Activated naive CD8-positive, alpha-beta T cell treated with anti-CD3 and anti-CD28 coated beads, Interleukin-2, amount 10 ng/mL, durations not matched to agents 7 days and 5 days (primary cell): ENCODE measurements at places on chromosomes 12 and 14.

- DNase-seq: no peak
These were observed 8.4 kb downstream of the CKAP4 start for GRCh38 chr12:106239241-106239950.

- DNase-seq: no peak
These were observed 94.7 kb upstream of the PLXNC1 start for GRCh38 chr12:94053676-94054075.

GRCh38 chr14:78985668-78986381, 815.7 kb downstream of the NRXN3 start:
- DNase-seq: no peak

- DNase-seq: no peak
These were observed 101.2 kb downstream of the NINJ2 start for GRCh38 chr12:561908-562593.

DNA sequence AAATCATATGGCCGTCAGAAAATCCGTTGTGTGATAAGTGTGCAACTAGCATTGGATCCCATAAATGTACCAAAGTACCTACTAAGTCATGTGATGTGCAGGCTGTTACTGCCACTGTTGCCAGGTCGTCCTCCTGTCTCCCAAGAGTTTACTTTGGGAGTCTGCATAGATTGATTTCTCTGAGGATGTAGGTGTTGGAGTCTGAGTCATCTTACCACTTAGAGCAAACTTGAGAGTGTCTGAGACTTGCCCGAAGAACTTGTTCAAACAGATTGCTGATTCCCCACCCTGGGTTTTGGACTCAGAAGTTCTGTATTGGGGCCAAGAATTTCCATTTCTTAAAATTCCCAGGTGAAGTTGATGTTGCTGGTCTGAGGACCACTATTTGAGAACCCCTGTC, 11.4 kb downstream of the TMX1 start:
- no peak for DNase-seq

- no peak for DNase-seq
These were observed 69.8 kb upstream of the PYGL start for GRCh38 chr14:51014086-51014485.

DNA sequence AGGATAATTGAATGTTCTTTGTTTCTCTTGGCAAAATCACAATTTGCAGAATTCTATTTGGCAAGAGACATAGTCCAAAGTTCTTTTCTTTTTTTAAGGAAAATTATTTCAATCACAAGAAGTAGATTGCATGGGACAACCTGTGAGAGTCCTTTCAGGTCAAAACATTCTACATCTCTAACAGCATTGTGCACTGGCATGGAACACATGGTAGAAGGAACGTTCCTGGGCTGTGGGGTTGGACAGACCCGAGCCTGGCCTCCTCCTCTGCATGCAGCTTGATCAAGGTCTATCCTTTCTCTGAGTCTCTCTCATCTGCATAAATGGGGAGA, 88.6 kb upstream of the CPSF6 start:
- DNase-seq: no peak

GRCh38 chr14:89461256-89461655, 44.2 kb upstream of the FOXN3 start:
- no peak for DNase-seq

GRCh38 chr12:54662026-54662425, 13.9 kb upstream of the DCD start:
- DNase-seq: no peak

DNA sequence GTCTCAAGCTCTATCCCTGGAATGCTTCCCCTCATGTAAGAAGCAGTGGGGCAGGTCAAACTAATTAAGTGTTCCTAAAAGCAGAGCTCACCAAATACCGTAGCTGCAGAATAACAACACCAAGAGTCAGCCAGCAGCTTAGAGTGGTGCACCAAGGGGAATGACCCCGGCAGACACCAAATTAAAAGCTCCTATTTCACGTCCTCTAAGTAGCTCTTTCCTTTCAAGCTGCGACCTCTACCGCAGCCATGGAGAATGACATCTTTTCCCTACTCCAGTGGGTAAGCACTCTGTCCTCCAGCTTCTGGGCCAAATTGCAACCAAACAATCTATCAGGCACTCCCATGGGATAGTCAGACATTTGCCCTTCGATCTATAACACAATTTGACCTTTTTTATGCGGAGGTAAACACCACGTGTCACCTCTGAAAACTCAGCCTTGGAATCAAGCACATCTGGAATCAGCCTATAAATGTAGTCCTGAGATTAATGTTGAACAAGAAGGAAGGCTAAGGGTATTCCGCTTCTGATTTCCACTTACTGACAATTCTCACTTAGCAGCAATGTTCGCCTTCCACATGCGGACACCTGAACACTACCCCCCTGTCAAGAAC, 67.6 kb upstream of the CDKN3 start:
- DNase-seq: no peak

- no peak for DNase-seq
These were observed 18.2 kb downstream of the PTGER2 start for GRCh38 chr14:52332269-52332668.

DNA sequence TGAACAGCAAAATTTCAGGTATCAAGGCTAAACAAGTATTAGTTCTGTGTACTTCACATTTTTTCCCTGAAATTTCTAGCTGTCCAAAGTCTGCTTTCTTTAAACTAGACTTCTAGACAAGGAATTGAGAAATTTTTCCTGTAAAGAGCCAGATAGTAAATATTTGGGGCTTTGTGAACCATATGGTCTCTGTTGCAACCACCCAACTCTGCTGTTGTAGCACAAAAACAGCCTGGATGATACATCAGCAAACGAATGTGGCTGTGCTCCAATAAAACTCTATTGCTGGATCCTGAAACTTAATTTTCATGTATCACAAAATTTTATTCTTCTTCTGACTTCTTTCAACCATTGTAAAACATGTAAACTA, 96.0 kb upstream of the SLC38A4 start:
- no peak for DNase-seq

DNA sequence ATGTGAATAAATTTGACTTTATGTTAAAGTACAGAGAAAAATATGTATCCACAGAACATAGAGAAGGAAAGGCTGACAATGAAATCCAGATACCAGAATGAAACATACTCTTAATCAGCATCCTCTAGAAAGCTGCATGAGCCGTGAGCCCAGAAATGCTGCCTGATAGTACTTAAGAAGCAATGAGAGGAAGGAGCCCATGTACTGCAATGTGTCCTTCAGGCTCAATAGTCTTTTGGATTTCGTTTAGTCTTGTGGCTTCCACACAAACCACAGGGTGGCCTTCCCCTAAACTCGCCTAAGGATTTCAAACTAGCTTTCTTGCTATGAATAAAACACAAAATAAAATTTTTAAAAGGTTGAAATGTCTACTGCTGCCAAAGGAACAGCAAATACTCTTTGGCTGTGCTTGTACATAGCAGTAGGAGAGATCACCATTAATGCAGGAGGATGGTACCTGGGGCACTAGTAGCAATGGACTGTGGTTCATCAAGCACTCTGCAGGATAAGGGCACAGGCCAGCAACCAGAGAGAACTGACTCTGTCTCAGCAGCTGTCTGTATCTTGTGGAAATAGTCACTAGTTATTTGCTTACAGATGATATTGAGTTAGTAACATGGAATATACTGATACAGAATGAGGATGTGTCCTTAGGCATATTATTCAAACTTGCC, 988.3 kb upstream of the LRFN5 start:
- no peak for DNase-seq

DNA sequence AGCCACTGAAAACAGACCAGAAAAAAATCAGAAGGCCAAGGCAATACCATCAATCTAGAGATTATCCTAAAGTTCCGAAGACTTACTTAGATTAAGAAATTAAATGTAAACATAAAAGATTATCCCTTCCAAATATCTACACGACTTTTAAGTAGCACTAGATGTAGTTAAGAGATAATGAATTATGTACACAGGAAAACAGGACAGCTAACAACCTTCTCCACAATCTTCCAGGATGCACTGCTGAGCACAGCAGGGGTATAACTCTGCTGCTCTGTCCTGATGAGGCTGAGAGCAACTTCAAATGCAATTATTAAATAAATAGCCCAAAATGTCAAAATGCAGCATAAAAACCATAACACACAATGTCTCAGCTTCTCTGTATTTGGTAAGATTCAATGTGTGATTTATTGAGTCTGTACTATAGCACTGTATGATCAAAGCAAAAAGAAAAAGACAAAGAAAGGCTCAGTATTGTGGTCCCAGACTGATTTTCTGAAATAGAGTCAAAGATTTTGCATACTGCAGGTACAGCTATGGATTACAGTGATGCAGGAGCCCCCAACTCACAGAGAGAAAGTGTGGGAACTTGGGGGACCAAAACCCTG, 56.9 kb downstream of the TMTC1 start:
- no peak for DNase-seq

DNA sequence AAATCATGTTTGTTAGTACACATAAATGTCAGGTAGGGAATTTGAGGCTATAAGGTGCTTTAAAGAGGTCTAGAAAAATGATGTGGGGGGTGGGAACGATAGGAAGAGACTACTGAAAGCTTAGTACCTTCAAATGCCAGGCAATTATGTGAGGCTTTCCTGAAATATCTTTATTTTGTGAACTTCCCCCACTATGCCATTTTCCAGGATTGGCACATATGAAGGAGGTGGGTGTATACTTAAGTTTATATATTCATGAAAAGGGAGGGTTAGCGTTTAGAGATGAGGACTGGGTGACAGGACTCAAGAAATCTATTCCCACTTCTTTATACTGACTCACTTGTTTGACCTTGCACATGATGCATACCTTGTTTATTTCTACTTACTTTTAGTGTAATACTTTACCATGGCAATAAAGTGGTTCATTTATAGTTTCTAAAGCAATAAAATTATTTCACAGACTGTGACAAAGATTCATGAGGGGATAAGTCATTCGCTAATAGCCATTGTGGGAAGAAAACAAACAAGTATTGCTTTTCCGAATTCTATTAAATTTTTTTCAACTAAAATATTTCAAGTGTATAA, 77.1 kb downstream of the PLEKHA5 start:
- no peak for DNase-seq

- no peak for DNase-seq
These were observed 42.0 kb downstream of the KITLG start for GRCh38 chr12:88538250-88538649.

- no peak for DNase-seq
These were observed 776.0 kb downstream of the GALC start for GRCh38 chr14:87217023-87217422.

DNA sequence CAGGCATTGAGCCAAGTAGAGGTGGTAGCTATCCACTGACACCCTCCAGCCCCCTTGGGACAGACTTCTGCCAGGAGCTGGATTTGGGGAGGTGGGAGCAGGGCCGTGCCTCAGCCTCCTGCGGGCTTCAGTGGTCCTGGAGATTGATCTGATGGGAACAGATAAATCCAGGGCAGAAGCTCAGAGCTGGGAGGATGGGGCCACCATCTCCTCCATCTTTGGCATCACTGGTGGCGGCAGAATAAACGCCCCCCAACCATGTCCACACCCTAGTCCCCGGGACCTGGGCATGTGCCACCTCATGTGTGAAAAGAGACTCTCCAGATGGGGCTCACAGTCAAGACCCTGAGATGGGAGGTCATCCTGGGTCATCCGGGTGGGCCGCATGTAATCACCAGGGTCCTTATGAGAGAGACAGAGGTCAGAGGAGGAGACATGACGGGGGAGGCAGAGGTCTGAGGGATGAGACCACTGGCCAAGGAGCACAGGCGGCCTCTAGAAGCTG, 209.6 kb upstream of the RTL1 start:
- no peak for DNase-seq

- no peak for DNase-seq
These were observed 329.2 kb downstream of the PCNX1 start for GRCh38 chr14:71236487-71236886.

DNA sequence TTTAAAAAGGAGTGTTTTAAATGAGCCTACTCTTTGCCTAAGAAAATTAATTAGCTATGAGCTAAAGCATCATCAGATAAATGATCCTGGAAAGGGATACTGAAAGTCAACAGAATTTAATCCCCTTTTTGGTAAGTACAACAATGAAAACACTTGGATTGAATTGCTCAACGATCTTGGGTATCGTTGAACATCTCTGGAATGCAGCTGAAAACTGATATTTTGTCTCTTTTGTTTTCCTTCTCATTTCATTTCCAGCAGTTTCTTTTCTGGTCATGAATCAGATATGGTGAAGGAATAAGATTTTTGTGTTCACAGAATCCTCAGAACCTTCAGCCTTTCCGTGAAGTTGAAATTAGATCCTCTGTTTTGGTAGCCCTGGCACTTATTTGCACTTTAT, 771.2 kb downstream of the FSCB start:
- no peak for DNase-seq

- DNase-seq: no peak
These were observed 3.1 kb downstream of the IFI27L2 start for GRCh38 chr14:94126419-94126677.

DNA sequence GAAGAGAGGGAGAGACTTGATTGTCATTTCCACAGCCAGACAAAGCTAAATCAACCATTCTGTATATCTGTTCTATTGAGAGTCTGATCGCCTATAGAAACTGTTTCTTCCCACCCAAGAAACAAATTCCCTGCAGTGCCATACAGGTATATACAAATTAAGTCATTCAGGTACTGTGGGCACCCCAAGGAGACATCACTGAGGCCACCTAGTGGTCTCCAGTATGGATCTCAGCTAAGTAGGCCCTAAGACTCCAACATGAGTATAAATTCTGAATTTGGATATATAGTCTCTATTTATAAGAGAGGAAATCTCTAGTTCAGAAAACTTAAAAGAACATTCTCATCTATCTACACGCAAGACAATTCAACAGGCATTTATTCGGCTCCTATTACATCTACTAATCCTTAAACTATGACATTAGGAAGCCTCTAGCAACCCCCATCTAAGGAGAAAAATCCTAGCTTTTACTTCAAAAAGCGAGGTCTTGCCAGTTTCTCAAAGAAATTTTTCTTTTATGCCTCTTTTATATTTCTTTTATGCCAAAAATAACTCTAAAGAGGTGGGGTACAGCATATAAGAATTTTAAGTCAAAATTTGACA, 62.6 kb downstream of the DCAF5 start:
- no peak for DNase-seq

DNA sequence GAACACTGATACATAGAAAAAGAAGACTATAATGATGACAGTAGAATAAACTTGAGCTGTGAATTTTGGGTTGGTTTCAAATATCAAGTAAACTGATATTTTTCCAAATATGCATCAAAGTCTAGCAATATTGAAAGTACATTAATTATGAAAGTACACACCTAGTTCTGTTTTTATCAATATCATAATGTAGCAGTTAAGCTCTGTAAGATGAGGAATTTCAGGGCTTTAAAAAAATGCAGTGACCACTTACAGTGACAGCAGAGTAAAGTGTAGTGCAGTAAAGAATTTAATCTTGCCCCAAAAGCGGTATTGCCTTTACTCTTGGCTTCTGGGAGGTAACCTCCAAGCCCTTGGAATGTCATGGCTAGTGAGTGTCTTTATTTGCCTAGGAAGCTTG, 102.9 kb upstream of the ABCD2 start:
- no peak for DNase-seq
